ENCODE measurements at places on chromosomes 4 and X. TPM values are rescaled to one million over a fixed set of nuclear protein-coding genes. Genes with fewer than 3 reads are reported as not detected.
A peak's percentile ranks its signal among the peaks of the same experiment; 100 is the strongest.

The PNCK gene
- 0.82 TPM for total RNA-seq

The PLP1 gene
- 6.2 TPM for total RNA-seq

The SLIT2 gene
- total RNA-seq: 5.2 TPM

The GUCY1A1 gene
- total RNA-seq: 2.4 TPM

The RHOXF1 gene
- total RNA-seq: not detected

The TAF7L gene
- total RNA-seq: not detected

GRCh38 chr4:173365359-173365996, 5.3 kb upstream of the SAP30 start:
- H3K4me3 ChIP-seq: no peak overlapping the region
- H3K36me3 ChIP-seq: no peaks in the 10 kb centered on the region
- no peaks in the 10 kb centered on the region for H3K27me3 ChIP-seq
- no peak for DNase-seq
- H3K4me1 ChIP-seq: peaks cover 14% of the 10 kb centered on the region
- H3K27ac ChIP-seq: no peak overlapping the region

DNA sequence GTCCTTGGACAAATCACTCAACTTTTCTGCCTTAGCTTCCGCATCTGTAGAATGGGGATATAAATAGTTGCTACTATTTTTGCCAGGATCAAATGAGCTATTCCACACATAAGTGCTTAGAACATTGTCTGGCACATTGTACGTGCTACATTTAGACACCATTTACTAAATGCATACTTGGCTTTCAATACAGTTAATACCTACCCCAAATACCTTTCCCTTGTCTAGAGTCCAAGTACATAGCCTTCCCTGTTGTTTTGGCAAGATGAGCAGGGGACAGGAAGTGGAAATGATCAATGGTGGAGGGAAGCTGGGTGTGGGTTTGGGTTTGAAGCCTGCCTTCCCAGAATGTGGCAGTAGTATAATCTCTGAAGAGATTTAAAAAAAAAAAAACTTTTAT, 82.0 kb downstream of the CHRDL1 start:
- H3K27ac ChIP-seq: no peak overlapping the region
- H3K36me3 ChIP-seq: no peaks in the 10 kb centered on the region
- no peak overlapping the region for H3K4me3 ChIP-seq
- no peaks in the 10 kb centered on the region for H3K27me3 ChIP-seq
- no peaks in the 10 kb centered on the region for H3K4me1 ChIP-seq
- DNase-seq: no peak

DNA sequence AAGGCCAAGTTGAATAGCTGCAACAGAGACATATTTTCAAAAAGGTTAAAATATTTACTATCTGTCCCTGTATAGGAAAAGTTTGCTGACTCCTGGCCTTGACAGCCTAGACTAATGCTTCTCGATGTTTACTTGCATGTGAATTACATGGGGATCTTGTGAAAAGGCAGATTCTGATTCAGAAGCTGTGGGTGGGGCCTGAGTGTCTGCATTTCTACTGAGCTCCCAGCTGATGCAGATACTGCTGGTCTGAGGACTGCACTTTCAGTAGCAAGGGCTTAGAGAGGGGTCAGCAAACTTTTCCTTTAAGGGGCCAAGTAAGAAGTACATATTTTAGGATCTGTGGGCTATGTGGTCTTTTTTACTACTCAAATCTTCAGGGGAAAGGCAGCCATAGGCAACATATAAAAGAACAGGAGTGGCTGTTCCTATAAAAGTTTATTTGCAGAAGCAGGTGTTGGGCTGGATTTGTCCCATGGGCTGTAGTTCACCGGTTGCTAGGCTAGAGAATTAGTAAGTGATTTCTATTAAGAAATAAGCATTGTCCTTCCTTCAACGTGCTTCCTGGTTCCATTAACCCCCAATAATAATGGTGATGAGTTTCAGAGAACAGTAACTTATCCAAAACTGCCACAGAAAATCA, 97.2 kb upstream of the PDE5A start:
- H3K27me3 ChIP-seq: no peaks in the 10 kb centered on the region
- H3K36me3 ChIP-seq: no peaks in the 10 kb centered on the region
- no peak overlapping the region for H3K4me3 ChIP-seq
- no peaks in the 10 kb centered on the region for H3K4me1 ChIP-seq
- H3K27ac ChIP-seq: peak overlapping the region; percentile 25
- no peak for DNase-seq

DNA sequence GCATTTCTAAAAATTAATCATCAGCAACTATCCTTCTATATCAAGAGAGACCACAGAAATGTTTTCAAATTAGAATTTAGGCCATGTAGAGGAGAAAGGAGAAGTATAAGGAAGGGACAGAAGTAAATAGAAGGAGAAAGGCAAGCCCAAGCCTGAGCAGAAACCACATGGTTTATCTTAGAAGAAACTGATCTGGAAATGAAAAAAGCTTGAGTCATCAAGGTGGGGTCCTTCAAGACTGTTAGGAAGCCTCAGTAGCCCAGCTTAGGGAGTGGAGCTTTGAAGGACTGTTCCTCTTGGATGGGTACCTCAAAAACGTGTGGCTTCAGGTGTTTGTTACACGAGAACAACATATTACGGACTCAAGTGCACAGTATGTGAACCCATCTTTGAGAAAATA, 4.5 kb downstream of the BMX start:
- no peak overlapping the region for H3K4me3 ChIP-seq
- no peaks in the 10 kb centered on the region for H3K27me3 ChIP-seq
- no peaks in the 10 kb centered on the region for H3K4me1 ChIP-seq
- H3K27ac ChIP-seq: peak overlapping the region; percentile 68
- no peaks in the 10 kb centered on the region for H3K36me3 ChIP-seq
- DNase-seq: no peak

GRCh38 chrX:154411981-154412340, 622 bp downstream of the TAFAZZIN start:
- peak overlapping the region; percentile 97 for H3K27ac ChIP-seq
- H3K36me3 ChIP-seq: no peaks in the 10 kb centered on the region
- H3K4me1 ChIP-seq: peaks cover 5% of the 10 kb centered on the region
- no peak for DNase-seq
- H3K4me3 ChIP-seq: peak overlapping the region; percentile 56

- no peaks in the 10 kb centered on the region for H3K27me3 ChIP-seq
- H3K36me3 ChIP-seq: no peaks in the 10 kb centered on the region
- H3K27ac ChIP-seq: peak overlapping the region; percentile 51
- H3K4me1 ChIP-seq: peaks cover 11% of the 10 kb centered on the region
Measured at GRCh38 chr4:156942991-156943390, 28.6 kb downstream of the PDGFC start.

DNA sequence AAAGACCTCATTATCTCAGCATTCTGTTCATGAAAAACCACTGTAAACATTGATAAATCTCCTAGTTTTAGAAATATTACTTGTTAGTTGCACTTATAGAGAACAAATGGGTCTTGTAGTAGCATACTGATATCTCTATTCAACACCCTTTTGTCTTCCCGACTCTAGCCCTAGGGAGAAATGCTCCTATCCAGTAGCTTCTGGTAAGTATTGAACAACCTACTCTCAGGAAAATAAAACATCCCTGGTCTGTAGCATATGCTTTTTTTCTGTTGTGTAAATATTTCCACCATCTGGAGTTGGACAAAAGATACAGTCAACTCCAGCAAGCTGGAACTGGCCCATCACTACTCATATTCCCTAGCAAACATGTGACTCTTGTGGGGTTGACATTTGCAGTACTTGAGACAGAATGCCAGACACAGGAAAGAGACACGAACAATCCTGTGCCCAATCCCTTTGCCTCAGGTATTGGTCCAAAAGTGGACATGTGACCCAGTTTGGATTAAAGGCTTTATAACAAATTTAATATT, 188.2 kb downstream of the GC start:
- H3K27me3 ChIP-seq: no peaks in the 10 kb centered on the region
- no peak overlapping the region for H3K27ac ChIP-seq
- no peaks in the 10 kb centered on the region for H3K4me1 ChIP-seq
- H3K36me3 ChIP-seq: no peaks in the 10 kb centered on the region

DNA sequence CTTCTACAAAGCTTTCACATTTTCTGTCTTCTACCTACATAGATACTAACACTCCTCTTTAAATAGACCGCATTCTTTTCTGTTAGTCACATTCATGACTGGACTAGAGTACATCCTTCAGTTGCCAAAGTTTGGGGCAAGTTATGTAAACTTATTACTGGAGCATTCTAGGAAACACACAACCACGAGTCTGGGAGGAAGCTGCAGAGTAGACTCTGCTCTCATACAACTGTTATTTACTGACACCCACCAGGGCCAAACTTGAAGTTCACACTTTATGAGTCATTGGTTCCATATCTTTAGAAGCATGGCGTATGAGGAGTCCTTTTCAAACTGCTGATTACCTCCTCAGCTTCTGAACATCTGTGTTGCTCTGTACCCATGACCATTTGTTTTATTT, 87.0 kb downstream of the RNF150 start:
- peaks cover 18% of the 10 kb centered on the region for H3K4me1 ChIP-seq
- no peaks in the 10 kb centered on the region for H3K27me3 ChIP-seq
- no peaks in the 10 kb centered on the region for H3K36me3 ChIP-seq
- no peak overlapping the region for H3K27ac ChIP-seq
- no peak overlapping the region for H3K4me3 ChIP-seq

- no peak overlapping the region for H3K27ac ChIP-seq
- no peak overlapping the region for H3K4me3 ChIP-seq
- H3K27me3 ChIP-seq: peaks cover 83% of the 10 kb centered on the region
- no peak for DNase-seq
- H3K36me3 ChIP-seq: no peaks in the 10 kb centered on the region
Measured at GRCh38 chr4:89797117-89797516, 39.8 kb downstream of the SNCA start.

GRCh38 chr4:182301736-182302135, 58.5 kb downstream of the TENM3 start:
- no peaks in the 10 kb centered on the region for H3K27me3 ChIP-seq
- no peak overlapping the region for H3K27ac ChIP-seq
- no peaks in the 10 kb centered on the region for H3K36me3 ChIP-seq
- no peak overlapping the region for H3K4me3 ChIP-seq

DNA sequence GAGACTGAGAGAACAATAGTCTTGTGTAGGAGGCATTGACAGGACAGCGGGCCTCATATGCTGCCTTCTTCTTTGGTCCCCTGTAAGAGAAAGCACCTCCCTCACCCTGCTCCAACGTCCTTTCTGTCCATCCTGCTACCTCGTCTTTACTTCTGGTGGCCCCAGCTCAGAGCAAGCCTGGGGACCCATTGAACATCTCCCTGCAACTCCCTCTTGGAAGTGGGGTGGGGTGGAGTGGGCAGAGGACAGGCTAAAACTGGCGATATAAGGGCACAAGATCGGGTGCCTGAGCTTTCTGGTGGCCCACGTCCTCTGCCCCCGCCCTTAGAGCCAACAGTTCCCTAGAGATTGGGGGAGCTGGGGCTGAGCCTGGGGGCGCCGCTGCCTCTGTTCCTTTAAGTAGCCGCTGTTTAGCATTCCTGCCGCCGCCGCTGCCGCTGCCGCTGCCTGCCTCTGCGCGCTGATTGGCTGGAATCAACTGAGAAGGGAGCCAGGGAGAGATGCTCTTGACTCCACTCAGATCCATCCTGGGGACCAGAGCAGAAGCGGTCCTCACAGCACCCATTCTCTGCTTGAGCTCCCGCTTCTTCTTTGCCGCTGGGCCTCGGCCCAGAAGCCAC, at the start of gene DLG3:
Gene DLG3, plus strand, starts transcription at position 510 of the 620 bp plus-strand sequence. CDS start 367 bp downstream, outside the sequence.
- H3K27ac ChIP-seq: no peak within 1 kb of the TSS
- peak within 1 kb of the TSS; percentile 56 for H3K4me3 ChIP-seq
- no peaks in the 10 kb centered on the region for H3K27me3 ChIP-seq
- no peaks in the 10 kb centered on the region for H3K36me3 ChIP-seq
- DNase-seq: no peak

- H3K27me3 ChIP-seq: no peaks in the 10 kb centered on the region
- no peak overlapping the region for H3K27ac ChIP-seq
Measured at GRCh38 chr4:38204339-38205035, 244.3 kb downstream of the PTTG2 start.

- no peaks in the 10 kb centered on the region for H3K4me1 ChIP-seq
- no peak overlapping the region for H3K4me3 ChIP-seq
- H3K27me3 ChIP-seq: no peaks in the 10 kb centered on the region
- H3K36me3 ChIP-seq: no peaks in the 10 kb centered on the region
- H3K27ac ChIP-seq: no peak overlapping the region
Measured at GRCh38 chr4:33067221-33067620, 2347.1 kb downstream of the PCDH7 start.

DNA sequence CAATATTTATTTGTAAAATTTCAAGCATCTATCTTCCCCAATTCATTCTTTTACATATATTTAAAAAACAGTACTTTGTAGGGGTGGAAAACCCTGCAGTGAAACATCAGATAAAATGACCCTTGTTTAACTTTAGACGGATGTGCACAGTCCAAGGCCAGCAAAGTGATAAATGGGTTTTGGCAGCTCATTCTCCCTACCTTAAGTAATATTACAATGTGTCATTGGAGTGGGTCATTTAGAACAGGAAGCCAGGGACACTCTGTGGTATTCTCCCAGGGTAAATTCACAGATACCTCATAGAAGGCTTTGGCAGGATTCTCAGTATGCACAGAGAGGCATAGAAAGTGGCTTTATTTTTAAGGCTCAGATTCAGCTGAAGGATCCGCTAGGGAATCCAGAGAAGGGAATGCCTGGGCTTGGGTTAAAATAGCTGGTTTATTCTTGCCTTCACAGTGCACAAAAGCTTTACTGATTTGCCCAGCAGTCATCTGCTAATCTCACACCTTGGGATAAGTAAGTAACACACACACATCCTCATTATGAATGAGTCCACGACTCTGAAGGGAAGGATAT, 206.7 kb downstream of the RASL11B start:
- no peaks in the 10 kb centered on the region for H3K4me1 ChIP-seq
- H3K4me3 ChIP-seq: no peak overlapping the region
- H3K27me3 ChIP-seq: no peaks in the 10 kb centered on the region
- no peaks in the 10 kb centered on the region for H3K36me3 ChIP-seq
- DNase-seq: no peak

- H3K4me3 ChIP-seq: no peak overlapping the region
- H3K4me1 ChIP-seq: no peaks in the 10 kb centered on the region
- DNase-seq: no peak
- H3K36me3 ChIP-seq: no peaks in the 10 kb centered on the region
- no peaks in the 10 kb centered on the region for H3K27me3 ChIP-seq
Measured at GRCh38 chr4:78120144-78120880, 63.2 kb downstream of the FRAS1 start.

GRCh38 chrX:49695276-49696180, at the start of gene PAGE1:
Gene PAGE1, minus strand, starts transcription at chrX:49695984. Its CDS starts 1,214 bp downstream, at chrX:49694770.
- DNase-seq: no peak
- H3K27ac ChIP-seq: no peak within 1 kb of the TSS
- H3K4me3 ChIP-seq: no peak within 1 kb of the TSS
- no peaks in the 10 kb centered on the region for H3K36me3 ChIP-seq

GRCh38 chrX:88828011-88828410, 81.0 kb downstream of the CPXCR1 start:
- no peak overlapping the region for H3K27ac ChIP-seq
- no peaks in the 10 kb centered on the region for H3K27me3 ChIP-seq
- DNase-seq: no peak
- no peaks in the 10 kb centered on the region for H3K36me3 ChIP-seq
- H3K4me3 ChIP-seq: no peak overlapping the region

GRCh38 chr4:107120661-107121060, 84.5 kb upstream of the DKK2 start:
- no peaks in the 10 kb centered on the region for H3K27me3 ChIP-seq
- H3K36me3 ChIP-seq: no peaks in the 10 kb centered on the region
- no peak overlapping the region for H3K4me3 ChIP-seq
- H3K27ac ChIP-seq: no peak overlapping the region

- H3K4me1 ChIP-seq: no peaks in the 10 kb centered on the region
- H3K27ac ChIP-seq: no peak overlapping the region
- no peak for DNase-seq
- H3K4me3 ChIP-seq: no peak overlapping the region
Measured at GRCh38 chr4:85431881-85432485, 43.0 kb upstream of the ARHGAP24 start.

- no peak overlapping the region for H3K27ac ChIP-seq
- H3K4me1 ChIP-seq: no peaks in the 10 kb centered on the region
- H3K27me3 ChIP-seq: no peaks in the 10 kb centered on the region
Measured at GRCh38 chr4:109959195-109959594, 46.5 kb downstream of the EGF start.

Data from esophagus squamous epithelium (tissue), 5 donors.